ENCODE measurements at places on chromosomes 16 and 17.

- no peak overlapping the region for H3K4me3 ChIP-seq
- H3K27me3 ChIP-seq = no peaks in the 10 kb centered on the region
- no peak for DNase-seq
Measured at GRCh38 chr17:61219460-61219859, 180.2 kb upstream of the TBX2 start.

DNA sequence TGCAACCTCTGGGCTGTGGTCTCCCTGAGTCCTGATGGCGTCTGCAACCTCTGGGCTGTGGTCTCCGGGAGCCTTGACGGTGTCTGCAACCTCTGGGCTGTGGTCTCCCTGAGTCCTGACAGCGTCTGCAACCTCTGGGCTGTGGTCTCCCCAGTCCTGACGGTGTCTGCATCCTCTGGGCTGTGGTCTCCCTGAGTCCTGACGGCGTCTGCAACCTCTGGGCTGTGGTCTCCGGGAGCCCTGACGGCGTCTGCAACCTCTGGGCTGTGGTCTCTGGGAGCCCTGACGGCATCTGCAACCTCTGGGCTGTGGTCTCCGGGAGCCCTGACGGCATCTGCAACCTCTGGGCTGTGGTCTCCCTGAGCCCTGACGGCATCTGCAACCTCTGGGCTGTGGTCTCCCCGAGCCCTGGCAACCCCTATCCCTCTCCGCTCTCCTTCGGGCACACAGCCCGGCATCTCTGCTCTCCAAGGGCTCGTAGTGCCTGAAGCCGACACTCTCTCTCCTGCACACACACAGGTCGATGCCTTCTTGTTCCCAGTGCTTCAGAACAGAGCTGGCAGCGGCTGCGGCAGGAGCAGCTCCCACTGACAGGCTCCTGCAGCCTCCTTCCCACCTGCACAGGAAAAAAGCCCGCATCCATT lies 45.6 kb downstream of the METRNL start:
- no peaks in the 10 kb centered on the region for H3K4me1 ChIP-seq
- peak; percentile 59 for DNase-seq
- H3K36me3 ChIP-seq = no peaks in the 10 kb centered on the region
- no peak overlapping the region for H3K27ac ChIP-seq

DNA sequence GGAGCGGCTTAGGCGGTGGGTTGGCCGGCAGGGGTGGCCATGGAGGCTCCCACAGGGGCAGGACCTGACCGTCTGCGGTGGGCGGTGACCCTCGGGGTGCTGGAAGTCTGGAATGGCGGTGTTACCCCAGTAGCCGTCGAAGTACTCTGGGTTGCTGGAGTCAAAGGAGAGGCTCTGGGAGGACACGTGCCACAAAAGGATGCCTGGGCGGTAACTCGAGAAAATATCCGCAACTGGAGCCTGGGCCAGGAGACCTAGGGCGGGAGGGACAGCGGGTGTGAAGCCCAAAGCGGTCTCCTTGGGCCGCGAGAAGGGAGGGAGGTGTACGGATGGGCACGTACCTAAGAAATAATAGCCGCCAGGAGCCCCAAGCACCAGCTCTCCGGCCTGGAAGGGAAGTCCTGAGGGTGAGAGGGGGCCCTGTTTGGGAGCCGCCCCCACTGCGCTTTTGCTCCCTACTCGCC lies 4.6 kb downstream of the ITGA2B start:
- H3K36me3 ChIP-seq = no peaks in the 10 kb centered on the region
- peak overlapping the region; percentile 46 for H3K4me3 ChIP-seq
- DNase-seq = no peak
- H3K4me1 ChIP-seq = peaks cover 17% of the 10 kb centered on the region
- H3K27me3 ChIP-seq = no peaks in the 10 kb centered on the region

DNA sequence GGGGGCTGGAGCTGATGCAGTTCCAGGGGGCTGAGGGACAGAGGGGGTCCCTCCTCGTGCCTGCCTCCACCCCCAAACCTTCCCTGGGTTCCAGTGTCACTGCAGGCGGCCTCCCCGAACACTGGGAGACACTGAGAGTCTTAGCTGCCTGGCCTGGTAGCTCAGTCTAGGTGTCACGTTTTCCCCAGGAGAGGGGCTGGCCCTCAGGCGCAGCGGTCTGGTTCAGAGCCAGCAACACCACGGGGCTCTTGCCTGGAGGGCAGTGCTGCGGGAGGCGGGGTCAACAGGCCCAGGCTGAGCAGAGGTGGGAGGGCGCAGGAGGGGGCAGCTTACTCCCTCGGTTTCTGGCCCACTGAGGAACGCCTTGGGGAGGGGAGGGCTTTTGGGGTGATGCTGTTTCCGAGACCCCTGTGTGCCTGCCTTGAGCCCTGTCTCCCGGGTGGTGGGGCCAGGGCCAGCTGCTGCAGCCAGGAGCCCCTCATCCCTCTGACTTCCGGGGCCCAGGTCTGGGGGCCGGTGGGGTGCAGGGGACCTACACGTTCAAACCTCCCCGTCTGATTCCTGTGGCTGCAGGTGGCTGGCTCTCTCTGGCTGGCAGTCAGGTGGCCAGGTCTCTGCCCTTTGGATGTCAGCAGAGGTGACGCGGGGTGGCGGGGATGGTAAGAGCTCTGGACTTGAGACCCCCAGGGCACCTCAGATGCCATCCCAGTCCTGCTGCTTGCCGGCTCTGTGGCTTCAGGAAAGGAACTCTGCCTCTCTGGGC lies 89.3 kb upstream of the GSE1 start:
- H3K27ac ChIP-seq = no peak overlapping the region
- no peaks in the 10 kb centered on the region for H3K27me3 ChIP-seq
- H3K4me3 ChIP-seq = no peak overlapping the region
- peak; percentile 79 for DNase-seq
- no peaks in the 10 kb centered on the region for H3K36me3 ChIP-seq

DNA sequence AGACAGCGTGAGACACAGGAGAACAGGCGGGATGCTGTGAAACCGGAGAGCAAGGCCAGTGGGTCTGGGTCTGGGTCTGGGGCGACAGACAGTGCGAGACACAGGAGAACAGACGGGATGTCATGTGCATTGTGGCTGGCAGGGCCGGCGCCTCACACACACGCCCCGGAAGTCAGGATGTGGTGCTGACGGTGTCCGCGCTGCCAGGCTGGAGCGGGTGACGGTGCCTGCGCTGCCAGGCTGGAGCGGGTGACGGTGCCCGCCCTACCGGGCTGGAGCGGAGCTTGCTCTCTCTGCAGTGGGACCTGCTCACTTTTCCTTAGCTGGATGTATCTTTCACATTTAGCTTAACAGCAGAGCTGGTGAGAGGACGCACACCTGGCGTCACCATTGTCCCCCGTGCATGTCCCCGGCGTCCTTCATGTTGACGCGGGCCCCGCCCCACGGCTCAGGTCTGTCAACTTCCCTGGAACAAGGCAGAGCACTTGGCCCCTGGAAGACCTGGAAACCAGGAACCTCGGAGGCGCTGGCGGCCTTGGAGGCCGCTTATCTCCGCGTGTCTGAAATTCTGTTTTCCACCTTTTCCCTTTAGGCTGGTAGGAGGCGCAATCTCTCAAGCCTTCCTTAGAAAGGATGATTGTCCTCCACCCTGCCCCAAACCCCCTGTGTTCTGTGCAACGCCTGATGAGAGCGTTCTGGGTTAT lies 43.0 kb upstream of the ZNF750 start:
- no peaks in the 10 kb centered on the region for H3K36me3 ChIP-seq
- peaks cover 28% of the 10 kb centered on the region for H3K4me1 ChIP-seq
- no peak overlapping the region for H3K4me3 ChIP-seq
- peak overlapping the region; percentile 23 for H3K27ac ChIP-seq
- DNase-seq = no peak

DNA sequence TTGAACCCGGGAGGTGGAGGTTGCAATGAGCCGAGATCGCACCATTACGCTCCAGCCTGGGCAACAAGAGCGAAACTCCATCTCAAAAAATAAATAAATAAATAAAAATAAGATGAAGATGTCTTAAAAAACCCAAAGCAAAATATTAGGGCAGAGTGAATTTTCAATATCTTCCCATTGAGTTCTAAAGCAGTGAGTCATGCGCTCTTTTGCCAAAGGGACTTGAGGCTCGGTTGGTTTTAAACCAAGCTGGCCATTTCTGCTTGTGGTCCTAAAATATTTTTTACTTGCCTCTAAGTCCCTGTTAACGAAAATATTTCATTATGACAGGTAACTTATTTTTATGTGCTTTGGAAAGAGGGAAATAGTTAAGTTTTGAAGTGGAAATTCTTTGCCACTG lies 4.7 kb downstream of the PAFAH1B1 start:
- H3K27ac ChIP-seq = peak overlapping the region; percentile 97
- H3K4me3 ChIP-seq = no peak overlapping the region
- H3K27me3 ChIP-seq = no peaks in the 10 kb centered on the region

GRCh38 chr17:38702916-38703741 lies 1.9 kb upstream of the MLLT6 start:
- DNase-seq = no peak
- H3K4me3 ChIP-seq = peak overlapping the region; percentile 74
- no peaks in the 10 kb centered on the region for H3K36me3 ChIP-seq
- no peaks in the 10 kb centered on the region for H3K27me3 ChIP-seq
- H3K4me1 ChIP-seq = peaks cover 28% of the 10 kb centered on the region

DNA sequence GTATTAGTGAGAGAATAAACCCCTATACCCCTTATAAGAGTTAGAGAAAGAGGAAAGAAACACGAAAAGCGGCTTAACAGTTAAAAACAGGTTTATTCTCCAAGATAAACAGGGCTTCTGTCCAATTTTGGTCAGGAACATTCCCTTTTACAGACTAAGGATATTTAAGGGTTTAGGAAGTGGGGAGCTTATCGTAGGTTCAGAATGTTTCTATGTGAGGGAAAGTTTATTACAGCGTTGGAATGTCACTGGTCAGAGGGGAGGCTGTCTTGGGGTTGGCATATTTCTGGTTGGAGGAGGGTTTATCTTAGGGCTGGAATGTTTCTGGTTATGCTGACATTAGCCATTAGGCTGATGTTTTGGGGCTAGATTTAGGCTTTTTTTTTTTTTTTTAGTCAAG lies 34.1 kb upstream of the WWOX start:
- H3K27ac ChIP-seq = no peak overlapping the region
- DNase-seq = no peak
- H3K4me1 ChIP-seq = no peaks in the 10 kb centered on the region
- no peaks in the 10 kb centered on the region for H3K36me3 ChIP-seq

DNA sequence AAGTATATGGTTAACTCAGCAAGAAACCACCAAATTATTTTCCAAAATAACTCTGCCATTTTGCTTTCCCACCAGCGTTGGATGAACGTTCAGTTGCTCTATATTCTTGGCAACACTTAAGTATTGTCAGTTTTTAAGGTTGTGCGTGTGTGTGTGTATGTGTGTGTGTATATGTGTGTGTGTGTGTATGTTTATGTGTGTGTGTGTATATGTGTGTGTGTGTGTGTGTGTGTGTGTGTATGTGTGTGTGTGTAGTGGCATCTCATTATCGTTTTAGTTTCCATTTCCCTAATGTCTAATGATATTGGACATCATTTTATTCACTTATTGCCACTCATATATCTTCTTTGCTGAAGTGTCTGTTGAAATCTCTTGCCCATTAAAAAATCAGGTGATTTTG lies 11.2 kb upstream of the SMTNL2 start:
- no peak overlapping the region for H3K4me3 ChIP-seq
- no peak for DNase-seq
- peaks cover 2% of the 10 kb centered on the region for H3K27me3 ChIP-seq
- no peak overlapping the region for H3K27ac ChIP-seq
- no peaks in the 10 kb centered on the region for H3K4me1 ChIP-seq

DNA sequence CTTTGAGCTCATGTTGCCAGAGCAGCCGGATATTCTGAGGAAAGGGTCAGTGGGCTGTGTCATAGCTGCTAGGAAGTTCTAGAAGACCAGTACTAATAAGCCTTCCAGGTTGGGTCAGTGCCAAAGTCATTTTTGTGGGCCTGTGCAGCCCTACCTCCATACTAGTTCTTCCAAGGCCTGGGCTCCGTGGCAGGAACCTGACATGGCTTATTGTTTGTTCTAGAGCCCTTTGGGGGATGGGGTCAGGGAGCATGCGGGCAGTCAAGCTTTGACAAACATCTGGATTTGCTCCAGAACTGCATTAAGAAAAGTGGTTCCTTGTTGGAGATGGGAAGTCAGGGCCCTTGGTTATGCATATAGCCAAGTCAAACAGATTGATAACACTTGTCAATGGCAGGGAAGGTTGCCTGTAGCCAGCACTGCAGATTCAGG lies 7.6 kb downstream of the ALKBH5 start:
- H3K27me3 ChIP-seq = no peaks in the 10 kb centered on the region
- H3K4me3 ChIP-seq = no peak overlapping the region
- H3K27ac ChIP-seq = peak overlapping the region; percentile 99
- peak; percentile 71 for DNase-seq

GRCh38 chr17:37373530-37374159 lies 2.1 kb upstream of the C17orf78 start:
- no peaks in the 10 kb centered on the region for H3K27me3 ChIP-seq
- no peak overlapping the region for H3K27ac ChIP-seq

- no peak for DNase-seq
- no peak overlapping the region for H3K27ac ChIP-seq
- no peak overlapping the region for H3K4me3 ChIP-seq
- no peaks in the 10 kb centered on the region for H3K36me3 ChIP-seq
Measured at GRCh38 chr16:55876854-55877253, 1.7 kb upstream of the CES5A start.

- H3K4me1 ChIP-seq = no peaks in the 10 kb centered on the region
- no peak overlapping the region for H3K4me3 ChIP-seq
- H3K27me3 ChIP-seq = no peaks in the 10 kb centered on the region
Measured at GRCh38 chr17:50110591-50111349, 15.6 kb downstream of the PDK2 start.

DNA sequence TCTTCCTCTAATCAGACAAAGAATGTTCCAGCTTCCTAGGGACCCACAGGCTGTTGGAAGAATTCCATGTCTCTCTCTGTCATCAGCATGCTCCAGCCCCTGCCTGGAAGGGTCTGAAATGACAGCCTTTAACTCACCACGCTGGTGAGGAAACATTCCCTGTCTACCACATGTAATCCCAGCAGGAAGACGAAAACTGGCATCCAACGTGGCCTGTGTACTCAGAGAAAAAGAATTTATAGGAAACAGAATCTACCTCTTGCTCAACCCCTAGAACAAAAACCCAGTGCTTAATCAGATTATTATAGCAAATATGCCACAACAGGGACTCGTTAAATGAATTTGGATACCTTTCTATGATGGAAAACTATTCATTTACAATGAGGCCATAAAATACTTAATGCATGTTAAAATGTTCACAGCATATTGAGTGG lies 147.3 kb upstream of the FOXF1 start:
- no peaks in the 10 kb centered on the region for H3K36me3 ChIP-seq
- peak; percentile 88 for DNase-seq
- no peaks in the 10 kb centered on the region for H3K27me3 ChIP-seq
- peaks cover 56% of the 10 kb centered on the region for H3K4me1 ChIP-seq
- peak overlapping the region; percentile 83 for H3K27ac ChIP-seq
- H3K4me3 ChIP-seq = no peak overlapping the region

GRCh38 chr16:78200623-78201096 lies 101.2 kb downstream of the WWOX start:
- H3K4me3 ChIP-seq = no peak overlapping the region
- no peaks in the 10 kb centered on the region for H3K4me1 ChIP-seq
- no peaks in the 10 kb centered on the region for H3K27me3 ChIP-seq
- no peak for DNase-seq
- no peaks in the 10 kb centered on the region for H3K36me3 ChIP-seq

Data from sigmoid colon (tissue), 7 donors.